D341Med (cell line): ENCODE measurements at places on chromosomes 11 and 22.

GRCh38 chr11:63858628-63859550 is 20.0 kb downstream of the MARK2 start:
- no peak for DNase-seq

DNA sequence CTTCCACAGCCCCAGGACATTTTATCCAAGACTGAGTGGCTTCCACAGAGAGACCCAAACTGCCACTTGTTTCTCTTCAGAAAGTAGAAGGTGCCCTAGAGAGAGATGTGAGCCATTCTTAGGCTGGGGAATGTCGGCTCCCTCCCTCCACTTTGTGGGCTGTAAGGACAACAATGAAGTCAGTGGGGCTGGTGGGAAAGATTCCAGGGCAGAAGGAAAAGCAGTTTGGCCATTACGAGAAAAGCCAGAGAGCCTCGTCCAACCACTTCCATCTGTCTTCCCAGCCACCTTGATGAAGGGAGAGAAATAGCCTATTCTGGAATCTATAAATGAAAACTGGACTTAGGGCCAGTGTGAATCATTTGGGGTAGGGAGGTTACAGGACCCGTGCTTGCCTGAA is 382.5 kb downstream of the NXPE2 start:
- DNase-seq = no peak

DNA sequence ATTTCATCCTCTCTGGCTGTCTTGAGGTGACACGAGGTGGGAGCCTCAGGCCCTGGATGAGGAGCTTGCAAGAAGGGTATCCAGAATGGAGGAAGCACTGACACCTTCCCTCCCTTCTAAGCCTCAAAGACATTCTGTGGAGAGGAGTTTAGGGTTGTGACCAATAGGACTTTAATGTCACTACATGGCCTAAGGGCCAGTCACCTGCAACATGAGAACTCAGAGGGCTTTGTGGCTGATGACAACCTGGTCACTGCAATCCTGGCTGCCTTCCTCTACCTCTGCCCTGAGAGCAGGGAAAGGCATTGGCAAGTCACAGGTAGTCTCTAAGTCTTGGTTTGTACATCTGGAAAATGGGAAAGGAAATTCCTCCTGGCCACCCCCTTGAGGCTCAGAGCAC is 33.7 kb downstream of the PISD start:
- no peak for DNase-seq

- DNase-seq = no peak
Measured at GRCh38 chr11:3091081-3091845, 34.0 kb upstream of the CARS1 start.

DNA sequence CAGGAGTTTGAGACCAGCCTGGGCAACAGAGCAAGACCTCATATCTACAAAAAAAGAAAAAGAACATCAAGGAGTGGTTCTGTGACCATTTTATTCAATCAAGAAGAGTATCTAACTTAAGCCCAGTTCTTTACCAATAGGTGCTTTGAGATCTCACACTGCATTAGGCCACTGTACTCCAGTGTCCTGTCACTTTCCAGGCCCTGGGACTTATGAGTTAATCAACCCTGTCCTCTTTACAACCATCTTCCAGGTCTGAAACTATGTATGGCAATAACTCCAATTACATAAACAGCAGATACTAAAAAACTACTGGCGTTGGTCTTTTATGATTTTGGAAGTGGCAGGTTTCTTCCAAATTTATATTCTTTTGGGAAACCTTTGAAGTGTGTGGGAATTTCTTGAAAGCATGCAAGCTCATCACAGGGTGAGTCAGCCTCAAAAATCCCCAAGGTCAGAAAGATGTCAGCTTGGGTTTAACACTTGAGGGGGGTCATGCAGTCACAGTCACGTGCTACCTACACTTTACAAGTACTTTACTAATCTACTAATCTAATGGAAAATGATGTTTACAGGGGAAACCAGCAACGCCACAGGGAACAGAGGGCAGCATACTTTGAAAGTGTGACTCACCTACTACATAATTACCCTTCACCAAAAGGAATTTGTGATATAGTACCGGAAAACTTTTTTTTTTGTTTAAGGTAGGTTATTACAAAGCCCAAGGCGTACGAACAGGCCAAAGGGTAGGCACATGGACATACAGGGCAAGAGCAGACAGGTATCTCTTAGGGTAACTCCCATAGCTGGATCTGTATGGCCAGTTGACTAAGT is 15.6 kb downstream of the PISD start:
- DNase-seq = no peak

- DNase-seq = no peak
Measured at GRCh38 chr22:38937541-38937940, 19.9 kb upstream of the APOBEC3A start.

DNA sequence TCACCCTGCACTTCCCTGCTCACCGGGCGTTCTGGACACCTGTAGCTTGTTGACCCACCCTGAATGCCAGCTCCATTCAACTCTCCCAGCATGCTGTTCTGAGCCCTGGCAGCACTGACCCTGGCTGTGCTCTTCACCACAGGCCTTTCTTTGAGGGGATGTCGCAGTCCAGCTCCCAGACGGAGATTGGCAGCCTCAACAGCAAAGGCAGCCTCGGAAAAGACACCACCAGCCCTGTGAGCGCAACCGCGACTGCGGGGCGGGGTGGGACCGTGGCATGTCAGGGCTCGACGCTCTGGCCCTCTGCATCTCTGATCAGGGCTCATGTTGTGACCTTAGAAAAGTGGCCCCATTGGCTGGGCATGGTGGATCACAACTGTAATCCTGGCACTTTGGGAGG is 47.4 kb upstream of the RAB1B start:
- DNase-seq = no peak

GRCh38 chr11:126840201-126840886 is 160.2 kb downstream of the KIRREL3 start:
- no peak for DNase-seq

DNA sequence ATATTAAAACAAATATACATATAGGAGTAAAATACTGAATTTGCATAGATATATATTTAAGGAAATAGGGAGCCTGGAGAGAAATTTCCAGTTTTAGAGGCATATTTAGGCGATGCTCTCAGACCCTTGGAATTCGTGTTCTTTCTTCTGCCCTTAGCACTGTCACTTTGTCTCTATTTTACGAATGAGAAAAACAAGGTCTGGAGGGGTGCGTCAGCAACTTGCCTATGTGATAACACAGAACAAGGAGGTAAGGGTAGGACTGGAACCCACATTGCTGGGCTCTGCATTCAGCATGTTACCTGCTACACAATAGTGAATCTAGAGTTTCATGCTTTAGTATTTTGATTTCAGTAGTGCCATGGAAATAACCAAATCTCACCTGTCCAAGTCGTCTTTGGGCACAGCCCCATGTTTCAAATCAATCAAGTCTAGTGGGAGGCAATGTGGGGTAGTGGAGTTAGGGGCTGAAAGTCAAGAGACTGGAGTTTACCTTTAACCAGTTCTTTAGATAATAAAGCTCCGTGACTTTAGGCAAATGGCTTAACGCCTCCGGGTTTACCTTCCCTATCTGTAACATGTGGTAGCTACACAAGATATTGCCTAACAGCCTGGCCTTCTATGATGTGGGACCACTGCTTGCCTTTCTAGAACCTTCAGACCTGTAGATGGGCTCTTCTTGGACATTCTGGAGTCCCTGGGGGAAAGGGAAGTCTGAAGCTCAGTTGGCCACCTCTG is 44.8 kb upstream of the AMPD3 start:
- no peak for DNase-seq

GRCh38 chr11:78192223-78192719 is 3.6 kb downstream of the USP35 start:
- no peak for DNase-seq

- DNase-seq = no peak
Measured at GRCh38 chr11:33214187-33214586, 43.0 kb upstream of the HIPK3 start.

- no peak for DNase-seq
Measured at GRCh38 chr11:91761406-91762025, 463.1 kb upstream of the FAT3 start.

DNA sequence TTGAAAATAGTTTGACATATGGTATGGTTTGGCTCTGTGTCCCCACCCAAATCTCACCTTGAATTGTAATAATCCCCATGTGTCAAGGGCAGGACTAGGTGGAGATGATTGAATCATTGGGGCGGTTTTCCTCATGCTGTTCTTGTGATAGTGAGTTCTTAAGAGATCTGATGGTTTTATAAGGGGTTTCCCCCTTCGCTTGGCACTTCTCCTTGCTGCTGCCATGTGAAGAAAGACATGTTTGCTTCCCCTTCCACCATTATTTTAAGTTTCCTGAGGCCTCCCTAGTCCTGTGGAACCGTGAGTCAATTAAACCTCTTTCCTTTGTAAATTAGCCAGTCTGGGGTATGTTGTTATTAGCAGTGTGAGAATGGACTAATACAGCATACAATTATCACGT is 7.7 kb downstream of the KCTD21 start:
- DNase-seq = no peak

- no peak for DNase-seq
Measured at GRCh38 chr11:1206391-1207271, 16.2 kb upstream of the MUC5B start.
